Renal cortex interstitium (tissue), 15 donors: ENCODE measurements at places on chromosomes 3 and 15. TPM values are rescaled to one million over a fixed set of nuclear protein-coding genes. Genes with fewer than 3 reads are reported as not detected.

DNA sequence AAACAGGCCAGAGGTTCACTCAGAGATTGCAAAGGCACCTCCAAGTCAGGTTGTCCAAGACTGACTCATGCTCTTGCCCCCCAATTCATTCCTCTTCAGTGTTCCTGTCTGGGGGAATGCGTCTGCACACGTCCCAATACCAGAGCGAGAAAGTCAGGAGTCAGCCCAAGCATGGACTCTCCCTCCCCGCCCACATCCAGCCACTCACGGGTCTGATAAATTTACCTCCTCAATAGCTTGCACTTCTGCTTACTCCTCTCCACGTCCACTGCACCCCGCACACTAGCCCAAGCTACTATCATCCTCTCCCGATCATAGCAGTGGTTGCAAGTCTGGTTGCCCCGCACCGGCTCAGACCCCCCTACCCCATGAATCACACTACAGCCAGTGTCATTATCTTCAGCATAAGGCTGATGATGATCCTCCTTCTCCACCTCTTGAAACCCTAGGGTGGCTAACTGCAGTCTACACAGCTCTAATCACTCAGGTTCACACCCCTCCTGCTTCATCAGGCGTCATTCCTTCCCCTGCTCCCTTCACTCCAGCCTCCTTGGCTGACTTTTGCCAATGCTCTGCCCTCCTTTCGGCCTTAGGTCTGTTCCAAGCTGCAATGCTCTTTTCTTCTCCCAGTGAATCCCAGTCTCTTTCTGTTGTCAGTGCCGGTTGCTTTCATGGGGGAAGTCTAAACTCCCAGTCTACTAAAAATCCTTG is 27.6 kb upstream of the MYO1E start:
- no peak for DNase-seq

SI gene
- not detected for polyA plus RNA-seq

DNA sequence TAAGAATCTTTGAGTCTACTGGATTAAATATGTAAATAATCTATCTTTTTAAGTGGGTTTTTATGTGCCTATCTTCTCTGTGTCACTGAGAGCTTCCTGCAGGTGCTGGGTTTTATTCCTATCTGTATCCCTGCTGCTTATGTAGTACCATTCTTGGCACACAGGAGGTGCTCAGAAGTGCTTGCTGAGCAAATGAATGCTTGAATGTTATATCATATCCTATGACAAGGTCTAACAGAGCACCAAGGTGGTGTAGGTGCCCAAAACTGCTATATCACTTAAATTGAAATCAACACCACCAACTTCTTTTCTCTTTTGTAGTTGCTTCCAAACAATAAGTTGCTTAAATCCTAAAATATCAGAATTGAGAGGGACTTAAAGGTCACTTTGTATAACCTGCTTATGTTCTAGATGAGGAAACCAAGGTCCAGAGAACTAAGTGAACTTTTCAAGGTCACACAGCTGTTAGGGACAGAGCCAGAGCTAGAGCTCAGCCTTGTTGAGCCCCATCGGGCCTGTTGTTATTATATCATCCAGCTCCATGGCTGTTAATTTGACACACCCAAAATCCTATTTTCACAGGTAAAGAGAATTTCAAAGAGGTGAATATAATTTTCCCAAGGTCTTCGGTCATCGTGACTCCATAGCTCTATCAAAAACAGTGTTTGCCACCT is 46.0 kb downstream of the CCNL1 start:
- DNase-seq = no peak

PAQR5 gene
- 36.2 TPM for polyA plus RNA-seq

- DNase-seq = no peak
Measured at GRCh38 chr3:160154033-160154432, 71.2 kb upstream of the C3orf80 start.

GRCh38 chr15:100715571-100716455 is 113.4 kb downstream of the ASB7 start:
- no peak for DNase-seq

CADPS gene
- polyA plus RNA-seq = 1.2 TPM

- no peak for DNase-seq
Measured at GRCh38 chr3:188106887-188107830, 46.8 kb upstream of the LPP start.

DNA sequence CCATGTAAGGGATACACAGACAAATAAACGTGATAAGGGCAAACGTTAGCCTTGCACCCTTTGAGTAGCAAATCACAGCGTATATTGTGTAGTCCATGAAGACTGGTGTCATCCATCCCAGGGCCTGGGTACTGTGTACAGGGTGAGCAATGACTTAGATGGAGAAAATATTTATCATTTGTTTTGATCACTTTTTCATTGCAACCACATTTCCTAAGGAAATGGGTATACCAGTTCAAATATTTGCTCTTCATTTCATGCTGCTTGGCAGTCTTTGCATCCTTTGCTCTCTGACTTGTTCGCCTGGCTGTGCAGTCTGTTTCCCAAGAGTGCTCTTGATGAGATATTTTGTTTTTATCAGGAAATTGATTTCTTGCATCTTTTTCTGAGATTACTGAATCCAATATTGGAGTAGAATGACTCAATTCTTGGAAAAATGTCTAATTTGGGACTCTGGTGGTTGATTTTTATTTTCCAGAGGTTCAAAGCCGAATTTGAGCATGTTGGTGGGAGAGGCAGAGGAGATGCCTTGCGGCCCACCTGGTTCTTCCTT is 424.6 kb upstream of the SEMA6D start:
- no peak for DNase-seq

- no peak for DNase-seq
Measured at GRCh38 chr3:157692468-157692867, 189.3 kb upstream of the VEPH1 start.

XCR1 gene
- polyA plus RNA-seq = 0.17 TPM

RETNLB gene
- not detected for polyA plus RNA-seq

SLC9C1 gene
- polyA plus RNA-seq = 0.65 TPM

DNA sequence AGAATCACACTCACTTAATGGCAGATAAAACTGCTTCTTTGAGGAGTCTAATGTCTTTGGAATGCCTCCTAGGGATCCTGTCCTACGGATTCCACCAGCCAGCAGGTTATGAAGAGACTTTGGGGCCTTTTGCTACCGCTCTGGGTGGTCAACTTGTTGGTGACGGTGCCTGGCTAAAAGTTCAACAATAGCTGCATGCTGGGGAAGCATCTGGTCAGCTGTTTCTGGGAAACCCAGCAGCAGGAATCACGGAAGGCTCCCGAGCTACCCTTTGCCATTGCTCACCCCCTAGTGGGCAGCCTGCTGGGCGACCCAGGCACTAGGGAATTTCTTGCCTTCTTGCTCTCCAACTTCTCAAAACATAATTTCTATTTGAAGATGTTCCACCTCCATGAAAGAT is 263.3 kb downstream of the NEK10 start:
- DNase-seq = no peak

DNA sequence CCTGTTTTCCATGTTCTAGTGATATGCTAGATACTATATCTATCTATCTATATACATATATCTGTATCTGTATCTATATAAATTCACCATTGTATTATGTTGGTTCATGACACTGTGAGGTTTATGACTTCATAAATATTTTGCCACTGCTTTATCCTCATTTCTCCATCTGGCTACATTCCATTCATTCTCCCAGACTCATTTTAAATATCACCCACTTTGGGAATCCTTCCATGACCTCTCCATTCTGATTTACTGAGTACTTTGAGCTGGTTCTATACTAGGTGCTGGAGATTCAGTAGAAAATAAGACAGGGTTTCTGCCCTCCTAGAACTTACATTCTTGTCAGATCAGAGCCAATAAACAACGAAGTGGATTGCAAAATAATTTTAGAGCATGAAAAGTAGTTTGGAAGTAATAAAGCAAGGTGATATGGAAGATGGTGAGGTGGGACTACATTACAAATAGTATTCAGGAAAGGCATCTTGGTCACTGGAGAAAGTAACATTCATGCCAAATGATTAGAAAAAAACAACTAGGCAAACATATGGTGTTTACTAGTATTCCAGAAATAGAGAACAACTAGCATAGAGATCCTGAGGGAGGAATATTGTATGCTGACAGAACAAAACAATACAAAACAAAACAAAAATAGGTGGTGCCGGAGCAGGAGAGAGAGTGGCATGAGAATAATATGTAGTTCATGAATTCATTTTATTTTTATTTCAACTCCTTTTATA is 11.6 kb upstream of the PLSCR4 start:
- DNase-seq = no peak

BCHE gene
- polyA plus RNA-seq = 7.3 TPM

DNA sequence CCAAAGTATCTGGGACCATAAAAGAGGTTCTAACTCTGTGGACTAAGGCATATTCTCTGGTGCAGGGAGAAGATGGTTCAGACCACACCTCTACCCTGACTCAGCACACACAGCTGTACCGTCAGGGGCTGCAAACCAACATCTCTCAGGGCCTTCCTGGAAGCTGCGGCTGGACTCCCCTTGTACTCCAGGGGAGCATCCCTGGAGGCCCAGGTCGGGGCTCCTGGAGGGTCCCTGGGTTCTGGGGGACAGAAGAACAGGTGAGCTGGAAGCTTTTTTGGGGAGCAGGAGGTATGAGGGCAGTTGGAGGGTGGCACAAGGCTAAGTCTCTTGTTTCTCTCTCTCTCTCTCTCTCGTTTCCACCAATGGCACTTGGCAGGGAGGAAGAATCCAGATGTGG is 60.5 kb downstream of the LINGO1 start:
- no peak for DNase-seq

DNA sequence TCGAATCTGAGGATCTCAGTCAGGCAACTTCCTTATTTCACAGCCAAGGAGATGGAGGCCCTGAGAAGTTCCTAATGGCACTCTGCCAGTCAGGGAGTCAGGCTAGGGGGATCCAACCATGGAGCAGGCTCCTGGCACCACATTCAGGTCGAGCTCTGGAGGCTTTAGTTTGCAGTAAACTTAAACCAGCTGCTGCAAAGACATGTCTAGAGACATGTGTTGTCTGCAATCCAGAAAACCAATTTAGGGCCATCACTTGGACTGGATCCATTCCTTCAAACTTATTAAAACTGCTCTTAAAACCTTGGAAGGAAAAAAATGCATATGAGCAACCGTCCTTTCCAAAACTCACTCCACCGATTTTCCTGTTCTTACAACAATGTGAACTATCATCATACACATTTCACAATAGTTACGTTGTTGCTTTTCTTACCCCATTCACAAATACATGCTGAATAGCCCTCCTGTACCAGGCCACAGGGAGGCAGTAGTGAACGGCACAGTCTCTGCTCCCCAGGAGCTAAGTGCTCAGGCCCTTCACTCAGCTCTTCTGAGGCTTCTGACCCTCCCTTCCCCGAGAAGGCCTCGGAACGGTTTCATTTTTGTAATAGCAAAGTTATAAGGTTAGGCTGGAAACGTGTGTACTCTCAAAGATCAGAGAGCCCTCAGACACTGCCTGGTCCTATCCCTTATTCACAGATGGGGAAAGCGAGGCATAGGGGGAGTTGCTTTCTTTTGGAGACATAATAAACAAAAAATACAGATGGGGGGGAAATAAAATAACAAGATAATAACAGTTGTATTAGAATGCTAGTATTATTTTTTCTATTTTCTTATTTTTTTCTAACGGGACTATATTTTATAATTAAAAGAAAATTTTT is 20.1 kb downstream of the RFT1 start:
- DNase-seq = no peak

CCDC39 gene
- polyA plus RNA-seq = 10.9 TPM

IQCH gene
- polyA plus RNA-seq = 8.5 TPM

SLC28A1 gene
- 6.8 TPM for polyA plus RNA-seq

CXCR6 gene
- 0.24 TPM for polyA plus RNA-seq

LRRC31 gene
- polyA plus RNA-seq = 0.33 TPM

DNA sequence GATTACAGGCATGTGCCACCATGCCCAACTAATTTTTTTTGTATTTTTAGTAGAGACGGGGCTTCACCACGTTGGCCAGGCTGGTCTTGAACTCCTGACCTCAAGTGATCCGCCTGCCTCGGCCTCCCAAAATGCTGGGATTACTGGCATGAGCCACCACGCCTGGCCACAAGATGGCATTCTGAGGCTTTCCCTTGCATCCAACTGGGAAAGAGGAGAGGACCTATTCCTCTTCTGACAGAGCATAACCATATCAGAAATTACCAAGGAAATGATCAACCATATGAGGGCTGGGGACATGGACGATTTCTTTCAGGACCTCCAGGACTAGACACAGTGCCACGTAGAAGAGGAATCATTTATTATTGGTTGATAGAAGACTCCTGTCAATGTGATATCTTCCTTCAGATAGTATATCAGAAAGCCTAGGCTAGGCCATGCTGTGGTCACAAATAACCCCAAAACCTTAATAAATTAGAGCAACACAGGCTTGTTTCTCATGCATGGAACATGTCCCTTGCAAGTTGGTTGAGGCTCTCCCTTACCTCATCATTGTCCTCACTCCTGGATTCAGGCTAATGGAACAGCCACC is 372.3 kb upstream of the IL12A start:
- DNase-seq = no peak

CNTN3 gene
- polyA plus RNA-seq = 6.0 TPM

GRCh38 chr3:24548278-24548677 is 53.6 kb upstream of the THRB start:
- no peak for DNase-seq

CAND2 gene
- 9.3 TPM for polyA plus RNA-seq

SERINC4 gene
- 0.20 TPM for polyA plus RNA-seq

- DNase-seq = no peak
Measured at GRCh38 chr3:7423995-7424394, 563.1 kb downstream of the GRM7 start.

- peak; percentile 46 for DNase-seq
Measured at GRCh38 chr3:61315871-61316270, 64.6 kb upstream of the FHIT start.

EXD1 gene
- polyA plus RNA-seq = not detected
